ENCODE measurements at places on chromosomes 5 and 9.

GRCh38 chr5:180575571-180575970, 15.7 kb downstream of the SCGB3A1 start:
- no peak for DNase-seq

- DNase-seq: no peak
Observed at GRCh38 chr9:98318041-98318790, 62.8 kb upstream of the TBC1D2 start.

GRCh38 chr5:126004636-126005035, 418.6 kb upstream of the GRAMD2B start:
- DNase-seq: peak; percentile 56

DNA sequence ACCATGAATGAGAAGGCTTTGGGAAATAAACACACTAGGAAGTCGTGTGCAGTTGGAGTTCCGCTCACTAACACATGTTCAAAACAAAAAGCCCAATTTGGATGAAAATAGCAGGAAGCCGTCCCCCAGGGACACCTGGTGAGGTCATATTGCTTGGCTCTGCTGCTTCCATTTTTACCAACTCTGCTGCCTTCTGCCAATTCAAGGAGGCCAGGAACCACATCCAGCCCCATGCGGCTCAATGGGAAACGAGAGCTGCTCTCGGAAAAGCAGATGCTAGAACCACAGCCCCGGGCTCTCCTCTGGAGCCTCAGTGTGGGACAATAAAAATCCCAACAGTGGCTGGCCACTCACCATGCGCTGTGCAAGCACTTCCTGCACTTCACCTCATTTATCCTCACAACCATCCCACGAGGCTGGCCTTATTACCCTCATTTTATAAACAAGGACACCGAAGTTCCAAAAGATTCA, 13.4 kb downstream of the ADAM19 start:
- DNase-seq: peak; percentile 92

DNA sequence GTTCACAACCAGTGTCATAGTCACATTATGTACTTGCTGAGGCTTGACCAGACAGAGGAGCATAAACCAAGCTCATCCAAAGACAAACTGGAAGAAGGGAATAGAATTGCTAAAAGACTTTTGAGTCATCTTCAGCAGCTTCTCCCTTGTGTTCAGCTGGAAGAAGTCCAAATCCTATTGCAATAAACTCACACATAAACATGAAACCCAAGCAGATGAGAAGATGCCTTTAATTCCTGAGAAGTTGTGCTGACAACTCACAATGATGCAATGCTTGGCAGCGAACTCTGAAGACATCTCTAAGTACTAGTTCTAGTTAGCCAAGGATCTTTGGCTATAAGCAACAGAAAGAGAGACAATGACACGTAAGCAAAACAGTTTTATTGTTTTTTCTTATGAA, 642.1 kb downstream of the KCTD16 start:
- DNase-seq: peak; percentile 77

- no peak for DNase-seq
Observed at GRCh38 chr5:69004676-69005075, 89.1 kb upstream of the SLC30A5 start.

DNA sequence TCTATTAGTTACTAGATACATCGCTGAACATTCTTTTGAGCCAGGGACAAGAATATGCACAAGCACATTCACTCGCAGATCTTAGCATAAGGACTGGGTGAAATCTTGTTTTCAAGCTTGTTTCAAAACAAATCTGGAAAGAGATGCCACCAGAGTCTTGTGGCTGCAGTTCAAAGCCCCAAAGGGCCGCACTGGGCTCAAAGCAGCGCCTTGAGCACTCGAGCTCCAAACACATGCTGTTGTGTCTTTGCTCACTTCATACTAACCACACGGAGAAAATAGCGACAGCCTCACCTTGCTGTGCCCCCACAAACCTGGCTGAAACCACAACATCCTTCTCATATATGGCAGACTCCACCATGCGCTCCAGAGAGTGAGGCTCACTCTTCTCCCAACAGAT, 34.2 kb upstream of the IL7R start:
- DNase-seq: no peak

GRCh38 chr9:21491756-21492155, 9.6 kb upstream of the IFNE start:
- peak; percentile 24 for DNase-seq

GRCh38 chr9:21395778-21396717, 10.8 kb upstream of the IFNA2 start:
- peak; percentile 45 for DNase-seq

DNA sequence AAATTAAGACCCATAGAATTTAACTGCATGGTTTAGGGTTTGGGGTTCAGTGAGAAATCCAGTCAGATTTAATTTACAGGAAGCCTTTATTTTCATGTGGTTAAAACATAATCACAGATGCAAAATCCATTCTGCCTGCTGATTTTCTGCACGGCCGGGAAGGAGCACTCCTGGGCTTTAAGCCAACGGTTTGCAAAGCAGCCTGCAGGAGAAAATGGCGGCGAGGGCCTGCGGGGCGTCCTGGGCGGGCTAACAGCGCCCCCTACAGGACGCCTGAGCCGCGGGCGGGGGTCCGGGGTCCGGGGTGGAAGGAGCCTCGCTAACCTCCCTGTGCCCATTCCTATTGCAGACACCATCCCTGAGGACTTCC, 47.6 kb downstream of the THBS4 start:
- DNase-seq: peak; percentile 63

DNA sequence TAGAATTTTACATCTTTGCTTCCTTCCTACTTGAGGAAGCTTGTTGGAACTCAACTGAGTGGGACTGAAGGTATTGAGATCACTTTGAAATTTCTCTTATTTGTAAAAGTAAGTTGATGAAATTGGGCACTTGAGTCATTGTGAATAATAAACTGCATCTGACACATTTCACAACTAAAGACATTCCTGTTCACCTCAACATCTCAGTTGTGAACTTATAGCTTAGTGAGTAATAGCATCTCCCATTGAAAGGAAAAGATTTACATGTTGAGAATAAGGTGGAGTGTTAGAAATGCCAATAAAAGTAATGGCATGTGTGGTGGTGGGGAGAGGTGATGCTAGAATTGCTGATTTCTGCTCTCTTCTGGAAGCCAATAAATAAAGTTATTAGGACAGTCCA, 145.0 kb downstream of the SLC24A2 start:
- DNase-seq: no peak

GRCh38 chr5:171441246-171441791, 21.9 kb downstream of the FGF18 start:
- no peak for DNase-seq

- DNase-seq: no peak
Observed at GRCh38 chr5:155759252-155759651, 567.7 kb upstream of the SGCD start.

DNA sequence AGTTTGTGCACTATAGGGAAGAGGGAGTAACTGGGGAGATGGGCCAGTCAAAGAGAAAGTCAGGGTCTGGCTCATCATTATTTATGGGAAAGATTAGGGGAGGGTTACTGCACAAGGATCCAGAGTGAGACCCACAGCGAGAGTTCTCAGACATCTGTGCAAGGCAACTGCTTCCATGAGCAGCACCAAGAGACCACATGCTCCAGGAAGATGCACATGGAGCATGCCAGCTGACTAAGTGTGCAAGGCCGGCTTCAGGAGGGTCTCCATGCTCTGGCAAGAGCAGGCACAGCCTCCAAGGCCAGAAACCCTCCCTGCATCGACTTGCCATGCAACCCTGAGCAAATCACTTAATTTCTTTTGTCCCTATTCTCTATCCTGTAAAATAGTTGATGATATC, 616.9 kb downstream of the CSNK1G3 start:
- DNase-seq: no peak

GRCh38 chr5:56327809-56328208, 94.7 kb upstream of the ANKRD55 start:
- no peak for DNase-seq

DNA sequence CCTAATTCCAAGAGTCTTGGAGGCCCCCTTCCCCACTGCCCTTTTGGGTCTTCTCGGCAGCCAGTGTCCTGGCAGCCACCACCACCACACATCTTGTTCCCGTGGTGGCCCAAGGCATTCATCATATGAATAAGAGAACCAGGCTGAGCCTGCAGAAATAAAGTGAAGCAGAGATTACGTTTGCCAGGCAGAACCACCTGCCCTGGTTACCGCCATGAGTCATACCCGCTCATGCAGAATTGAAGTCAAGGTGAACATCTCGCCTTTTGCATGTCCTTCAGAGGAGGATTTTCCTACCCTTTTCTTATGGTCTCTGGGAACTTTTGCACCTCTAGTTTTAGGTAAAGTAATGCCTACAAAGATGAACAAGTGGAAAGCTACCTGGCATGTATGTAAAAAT, 119.5 kb upstream of the LMX1B start:
- no peak for DNase-seq

DNA sequence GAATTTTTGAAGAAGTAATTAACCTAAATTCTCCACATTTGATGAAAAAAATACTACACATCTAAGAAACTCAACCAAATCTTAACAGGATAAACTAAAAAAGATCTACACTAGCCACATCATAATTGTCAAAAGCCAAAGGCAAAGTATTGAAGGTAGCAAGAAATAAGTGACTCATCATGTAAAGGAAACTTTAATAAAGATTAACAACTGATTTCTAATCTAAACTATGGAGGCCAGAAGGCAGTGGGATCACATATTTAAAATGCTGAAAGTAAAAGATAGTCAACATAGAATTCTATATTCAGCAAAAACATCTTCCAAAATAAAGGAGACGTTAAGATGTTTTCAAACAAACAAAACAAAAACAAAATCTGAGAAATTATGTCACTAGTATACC, 2002.9 kb downstream of the MAT2B start:
- DNase-seq: no peak

All from myocyte (in vitro differentiated cells).